ENCODE measurements at places on chromosomes 11 and 22. TPM values are rescaled to one million over a fixed set of nuclear protein-coding genes. Genes with fewer than 3 reads are reported as not detected.

Gene KCNK4
- total RNA-seq: not detected

Gene GATD1
- total RNA-seq: 24.4 TPM

Gene SLC22A6
- total RNA-seq: not detected

GRCh38 chr22:23109079-23109347 lies 32.8 kb downstream of the RSPH14 start:
- no peaks in the 10 kb centered on the region for H3K4me1 ChIP-seq
- no peaks in the 10 kb centered on the region for H3K36me3 ChIP-seq

DNA sequence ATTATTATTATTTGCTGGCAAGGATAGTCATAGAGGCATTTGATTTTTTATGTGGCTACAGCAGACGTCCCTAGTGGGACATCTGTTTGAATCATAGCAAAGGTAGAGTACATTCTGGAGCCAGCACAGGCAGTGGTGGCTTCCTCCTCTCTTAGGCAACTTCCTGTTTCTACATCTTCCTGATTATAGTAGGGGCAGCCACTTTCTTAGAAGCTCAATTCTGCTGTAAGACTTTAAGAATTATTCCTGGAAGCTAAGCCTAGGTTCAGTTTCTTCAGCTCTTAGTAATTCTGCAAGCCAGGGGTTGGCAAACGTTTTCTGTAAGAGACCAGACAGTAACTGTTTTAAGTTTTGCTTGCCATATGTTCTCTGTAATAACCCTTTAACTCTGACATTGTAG lies 129.3 kb upstream of the TENM4 start:
- H3K27me3 ChIP-seq: no peaks in the 10 kb centered on the region
- H3K4me1 ChIP-seq: no peaks in the 10 kb centered on the region
- H3K36me3 ChIP-seq: no peaks in the 10 kb centered on the region
- no peak for DNase-seq

GRCh38 chr11:65497141-65498041 lies 1.5 kb upstream of the MALAT1 start:
- H3K4me3 ChIP-seq: peak overlapping the region; percentile 81
- peak; percentile 99 for DNase-seq
- no peaks in the 10 kb centered on the region for H3K36me3 ChIP-seq
- H3K27ac ChIP-seq: peak overlapping the region; percentile 98
- no peaks in the 10 kb centered on the region for H3K27me3 ChIP-seq

Gene INPP5J
- 11.2 TPM for total RNA-seq

GRCh38 chr11:60848714-60849151 lies 6.8 kb downstream of the CCDC86 start:
- no peak overlapping the region for H3K27ac ChIP-seq
- H3K4me3 ChIP-seq: no peak overlapping the region
- H3K36me3 ChIP-seq: peaks cover 5% of the 10 kb centered on the region
- no peaks in the 10 kb centered on the region for H3K27me3 ChIP-seq
- H3K4me1 ChIP-seq: peaks cover 6% of the 10 kb centered on the region

DNA sequence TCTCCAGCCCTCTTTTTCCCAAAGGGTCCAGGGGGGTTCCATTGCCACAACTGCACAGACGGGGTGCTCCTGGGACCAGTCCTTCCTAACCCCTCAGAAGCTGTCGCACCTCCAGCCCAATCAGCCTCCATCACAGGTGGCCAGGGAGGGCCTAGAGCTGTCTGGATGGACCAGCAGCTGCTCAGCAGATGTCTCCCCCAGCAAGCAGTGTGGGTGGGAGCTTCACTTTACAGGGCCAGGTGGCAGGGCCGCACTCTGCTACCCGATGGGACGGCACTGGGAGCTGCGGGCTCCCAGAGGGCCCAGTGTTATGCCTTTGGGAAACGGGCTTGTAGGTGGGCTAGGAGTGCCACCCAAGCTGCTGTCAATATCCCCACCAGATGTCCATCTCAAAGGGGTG lies 120.5 kb downstream of the DSCAML1 start:
- no peaks in the 10 kb centered on the region for H3K4me1 ChIP-seq
- H3K27ac ChIP-seq: no peak overlapping the region
- H3K27me3 ChIP-seq: no peaks in the 10 kb centered on the region
- DNase-seq: no peak
- no peak overlapping the region for H3K4me3 ChIP-seq
- no peaks in the 10 kb centered on the region for H3K36me3 ChIP-seq

GRCh38 chr11:92277871-92278270 lies 53.3 kb downstream of the FAT3 start:
- DNase-seq: no peak
- H3K4me1 ChIP-seq: no peaks in the 10 kb centered on the region
- no peak overlapping the region for H3K27ac ChIP-seq
- no peaks in the 10 kb centered on the region for H3K27me3 ChIP-seq
- no peak overlapping the region for H3K4me3 ChIP-seq

DNA sequence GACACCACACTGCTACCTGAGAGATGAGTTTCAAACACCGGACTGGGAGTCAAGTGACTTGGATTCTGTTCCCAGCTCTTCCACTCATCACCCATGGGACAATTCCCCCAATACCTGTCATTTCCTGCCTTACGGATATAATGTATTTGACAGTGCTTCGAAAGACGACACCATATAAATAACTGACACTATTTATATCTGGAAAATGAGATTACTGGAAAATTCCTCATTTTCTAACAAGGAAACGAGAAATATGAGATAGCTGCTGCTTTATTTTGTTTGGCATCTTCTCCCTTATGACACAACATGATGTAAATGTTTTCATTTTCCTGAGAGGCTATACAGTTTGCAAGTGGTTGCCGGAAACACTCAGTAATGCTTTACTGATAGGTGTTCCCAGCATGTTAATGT lies 8.6 kb downstream of the HSCB start:
- H3K4me1 ChIP-seq: no peaks in the 10 kb centered on the region
- no peaks in the 10 kb centered on the region for H3K27me3 ChIP-seq
- H3K27ac ChIP-seq: no peak overlapping the region
- DNase-seq: no peak
- H3K4me3 ChIP-seq: no peak overlapping the region
- H3K36me3 ChIP-seq: peaks cover 8% of the 10 kb centered on the region

GRCh38 chr11:82930229-82930628 lies 28.7 kb downstream of the DDIAS start:
- H3K4me1 ChIP-seq: no peaks in the 10 kb centered on the region
- DNase-seq: no peak
- H3K27me3 ChIP-seq: no peaks in the 10 kb centered on the region
- no peak overlapping the region for H3K27ac ChIP-seq
- H3K36me3 ChIP-seq: no peaks in the 10 kb centered on the region
- H3K4me3 ChIP-seq: no peak overlapping the region

DNA sequence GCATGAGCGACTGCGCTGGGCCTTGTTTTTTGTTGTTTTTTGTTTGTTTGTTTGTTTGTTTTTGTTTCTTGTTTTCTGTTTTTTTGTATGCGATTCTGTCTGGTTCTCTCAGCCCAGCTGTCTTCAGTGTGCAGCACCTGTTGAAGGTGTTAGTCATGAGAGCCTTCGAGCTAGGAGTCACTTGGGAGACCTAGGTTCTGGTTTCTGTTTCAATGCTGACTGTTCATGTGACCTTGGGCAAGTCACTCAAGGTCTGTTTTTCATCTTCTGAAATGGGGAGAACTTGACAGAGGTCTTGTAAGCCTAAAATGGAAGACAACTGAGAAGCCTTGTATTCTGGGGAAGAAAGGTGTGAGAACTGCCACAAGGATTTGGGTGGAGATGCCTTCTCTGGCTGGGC lies 1.8 kb downstream of the DCPS start:
- no peak overlapping the region for H3K27ac ChIP-seq
- no peaks in the 10 kb centered on the region for H3K36me3 ChIP-seq
- peaks cover 8% of the 10 kb centered on the region for H3K4me1 ChIP-seq

All from pancreas (tissue), 10 donors.